Panc1 (cell line): ENCODE measurements at places on chromosomes 5 and 9.

GRCh38 chr5:138760448-138761110 is 7.4 kb downstream of the CTNNA1 start:
- H3K36me3 ChIP-seq: no peaks in the 10 kb centered on the region
- DNase-seq: no peak
- H3K4me3 ChIP-seq: no peak overlapping the region

- H3K27ac ChIP-seq: no peak overlapping the region
- H3K27me3 ChIP-seq: no peaks in the 10 kb centered on the region
- no peak overlapping the region for H3K4me3 ChIP-seq
- DNase-seq: no peak
- H3K4me1 ChIP-seq: no peaks in the 10 kb centered on the region
Measured at GRCh38 chr5:1282131-1282992, 12.5 kb downstream of the TERT start.

GRCh38 chr9:93610206-93610605 is 33.8 kb downstream of the PHF2 start:
- H3K27ac ChIP-seq: no peak overlapping the region
- H3K4me3 ChIP-seq: no peak overlapping the region
- DNase-seq: no peak
- no peaks in the 10 kb centered on the region for H3K27me3 ChIP-seq
- H3K4me1 ChIP-seq: no peaks in the 10 kb centered on the region
- H3K36me3 ChIP-seq: no peaks in the 10 kb centered on the region

GRCh38 chr9:71592400-71592799 is 175.9 kb downstream of the CEMIP2 start:
- no peak overlapping the region for H3K27ac ChIP-seq
- H3K4me1 ChIP-seq: no peaks in the 10 kb centered on the region
- no peaks in the 10 kb centered on the region for H3K36me3 ChIP-seq
- no peak overlapping the region for H3K4me3 ChIP-seq
- H3K27me3 ChIP-seq: no peaks in the 10 kb centered on the region

- DNase-seq: no peak
- H3K4me3 ChIP-seq: no peak overlapping the region
- H3K27me3 ChIP-seq: no peaks in the 10 kb centered on the region
- H3K27ac ChIP-seq: no peak overlapping the region
Measured at GRCh38 chr9:90024823-90025222, 420.0 kb downstream of the GADD45G start.
